ENCODE measurements at places on chromosomes 11 and 22.

GRCh38 chr11:14956111-14956510, 16.0 kb downstream of the CALCA start:
- no peak for DNase-seq

DNA sequence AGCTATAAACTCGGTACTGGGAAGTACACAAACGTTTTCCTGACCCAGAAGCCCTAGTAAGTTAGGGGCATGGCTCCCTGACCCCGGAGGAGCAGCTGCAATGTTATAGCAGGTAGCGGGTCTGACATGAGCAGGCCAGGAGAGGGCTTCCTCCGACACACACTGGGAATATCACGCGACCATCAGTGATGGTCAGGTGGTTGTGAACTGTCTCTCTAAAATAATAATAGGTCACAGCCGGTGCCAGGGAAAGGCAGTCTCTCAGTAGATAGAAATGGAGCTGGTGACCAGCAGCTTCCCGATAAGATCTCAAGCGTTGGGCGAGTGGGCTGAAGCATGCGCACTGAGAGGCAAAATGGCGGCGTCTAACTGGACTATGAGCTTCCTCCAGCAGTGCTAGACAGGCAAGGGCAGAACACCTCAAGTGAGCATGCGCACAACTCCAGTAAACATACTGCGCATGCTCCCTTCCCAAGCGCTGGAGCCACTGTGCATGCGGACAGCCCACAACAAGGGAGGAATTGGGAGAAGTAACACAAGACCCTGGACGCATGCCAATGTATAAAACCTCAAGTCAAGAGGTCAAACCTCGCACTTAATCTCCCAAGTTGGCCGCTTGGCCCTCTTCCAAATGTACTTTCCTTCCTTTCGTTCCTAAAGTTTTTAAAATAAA, 22.3 kb upstream of the TESMIN start:
- DNase-seq = no peak

- DNase-seq = no peak
These were observed 959.1 kb downstream of the BRD1 start for GRCh38 chr22:48868554-48868953.

DNA sequence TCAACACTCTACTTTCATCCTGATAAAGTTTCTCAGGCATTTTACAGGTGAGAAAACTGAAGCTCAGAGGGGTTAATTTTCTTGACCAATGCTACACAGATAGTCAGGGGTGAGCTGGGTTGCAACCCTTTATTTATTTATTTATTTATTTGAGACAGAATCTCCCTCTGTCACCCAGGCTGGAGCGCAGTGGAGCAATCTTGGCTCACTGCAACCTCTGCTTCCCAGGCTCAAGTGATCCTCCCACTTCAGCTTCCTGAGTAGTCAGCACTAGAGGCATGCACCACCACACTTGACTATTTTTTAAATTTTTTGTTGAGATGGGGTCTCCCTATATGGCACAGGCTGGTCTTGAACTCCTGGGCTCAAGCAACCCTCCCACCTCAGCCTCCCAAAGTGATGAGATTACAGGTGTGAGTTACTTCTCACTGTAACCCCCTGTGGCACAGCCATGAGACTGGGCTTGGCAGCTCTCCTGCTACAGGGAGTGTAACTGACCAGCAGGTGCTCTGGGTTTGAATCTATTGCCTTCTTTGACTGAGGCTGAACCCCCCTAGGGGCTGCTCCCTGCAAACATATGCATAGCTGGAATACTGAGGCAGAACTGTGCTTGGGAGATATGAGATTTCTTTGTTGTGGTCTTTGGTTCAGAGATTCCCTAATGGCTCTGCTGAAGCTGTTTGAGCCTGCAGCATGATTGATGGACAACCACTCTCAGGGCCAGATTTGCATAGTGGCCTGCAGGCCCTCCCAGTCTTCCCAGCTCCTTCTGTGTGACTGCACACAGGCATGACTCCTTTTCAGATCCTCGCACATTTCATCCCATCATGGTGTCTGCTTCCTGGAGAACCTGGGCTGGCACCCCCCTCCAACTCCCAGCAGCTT, 6.1 kb downstream of the C11orf96 start:
- DNase-seq = no peak

DNA sequence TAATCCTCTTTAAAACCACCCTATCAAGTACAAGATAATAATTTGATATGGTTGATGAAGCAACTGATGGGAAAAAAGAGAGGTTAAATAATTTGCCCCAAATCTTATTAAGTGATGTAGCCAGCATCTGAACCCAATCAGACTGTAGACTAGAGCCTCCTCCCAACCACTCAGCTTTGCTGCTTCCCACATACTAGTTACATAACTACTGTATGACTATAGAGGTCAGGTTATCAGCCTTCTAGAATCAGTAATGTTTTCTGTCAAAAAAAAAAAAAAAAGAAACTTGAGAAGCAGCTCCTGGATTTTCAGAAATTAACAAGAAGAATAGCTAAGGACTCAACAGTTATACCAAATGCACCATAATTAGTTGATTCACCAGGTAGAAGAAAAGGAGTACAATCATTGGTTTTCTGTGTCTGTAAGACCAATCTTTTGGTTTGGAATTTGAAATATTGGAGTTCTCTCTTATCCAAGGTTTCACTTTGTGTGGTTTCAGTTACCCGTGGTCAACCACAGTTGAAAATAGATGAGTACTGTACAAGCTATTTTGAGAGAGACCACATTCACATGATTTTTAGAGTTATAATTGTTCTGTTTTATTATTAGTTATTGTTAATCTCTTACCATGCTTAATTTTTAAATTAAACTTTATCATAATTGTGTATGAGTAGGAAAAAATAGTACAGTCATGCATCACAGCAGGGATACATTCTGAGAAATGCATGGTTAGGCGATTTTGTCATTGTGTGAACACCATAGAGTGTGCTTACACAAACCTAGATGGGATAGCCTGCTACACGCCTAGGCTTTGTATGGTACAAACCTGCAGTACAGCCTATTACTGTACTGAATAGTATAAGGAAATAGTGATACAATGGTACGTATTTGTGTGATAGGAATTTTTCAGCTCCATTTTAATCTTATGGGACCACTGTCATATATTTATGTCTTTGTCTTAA, 72.2 kb downstream of the PDHX start:
- no peak for DNase-seq

DNA sequence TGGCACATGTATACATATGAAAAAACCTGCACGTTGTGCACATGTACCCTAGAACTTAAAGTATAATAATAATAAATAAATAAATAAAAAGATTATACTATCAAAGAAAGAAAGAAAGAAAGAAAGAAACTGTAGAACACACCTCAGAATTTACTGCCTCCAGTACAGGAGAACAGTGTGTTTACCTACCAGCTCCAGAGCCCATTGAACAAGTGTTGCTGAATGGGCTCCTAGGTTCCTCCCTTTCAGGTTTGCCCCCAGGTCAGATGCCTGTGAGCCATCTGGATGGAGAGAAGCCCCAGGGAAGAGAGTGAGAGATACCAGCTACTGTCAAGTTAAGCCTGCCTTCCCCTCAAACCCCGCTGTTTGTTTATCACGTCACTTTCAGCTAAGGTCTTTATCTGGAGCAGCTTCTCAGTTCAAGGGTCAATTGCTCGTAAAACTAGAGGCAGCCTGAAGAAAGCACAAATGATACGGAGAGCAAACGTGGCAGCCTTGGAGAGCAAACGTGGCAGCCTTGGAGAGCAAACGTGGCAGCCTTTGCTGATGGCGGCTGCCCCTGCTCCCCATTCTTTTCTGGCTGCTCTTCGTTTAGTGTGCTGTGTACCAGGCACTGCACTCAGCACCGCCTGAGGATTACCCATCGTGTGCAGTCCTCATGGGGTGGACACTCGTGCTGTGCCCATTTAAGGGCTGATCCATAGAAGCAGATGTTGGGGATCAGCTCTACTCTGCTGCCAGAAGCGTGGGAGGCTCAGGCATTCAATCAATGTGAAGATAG, 111.7 kb downstream of the ADAMTS15 start:
- no peak for DNase-seq

DNA sequence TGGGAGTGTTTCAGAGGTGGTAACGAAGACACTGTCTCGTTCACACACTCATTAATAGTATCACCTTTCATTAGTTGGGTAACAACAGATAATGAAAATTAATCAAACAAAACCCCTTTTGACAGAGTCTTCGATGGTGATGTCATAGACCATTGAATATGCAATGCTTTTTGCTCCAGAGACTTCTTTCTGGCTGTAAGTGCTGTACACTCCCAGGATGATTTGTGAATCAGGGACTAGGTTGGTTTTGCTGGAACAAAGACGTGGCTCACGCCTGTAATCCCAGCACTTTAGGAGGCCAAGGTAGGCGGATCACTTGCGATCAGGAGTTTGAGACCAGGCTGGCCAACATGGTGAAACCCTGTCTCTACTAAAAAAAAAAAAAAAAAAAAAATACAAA, 9.5 kb upstream of the RASSF10 start:
- DNase-seq = no peak

- DNase-seq = no peak
These were observed 15.9 kb downstream of the PRG3 start for GRCh38 chr11:57364851-57365660.

DNA sequence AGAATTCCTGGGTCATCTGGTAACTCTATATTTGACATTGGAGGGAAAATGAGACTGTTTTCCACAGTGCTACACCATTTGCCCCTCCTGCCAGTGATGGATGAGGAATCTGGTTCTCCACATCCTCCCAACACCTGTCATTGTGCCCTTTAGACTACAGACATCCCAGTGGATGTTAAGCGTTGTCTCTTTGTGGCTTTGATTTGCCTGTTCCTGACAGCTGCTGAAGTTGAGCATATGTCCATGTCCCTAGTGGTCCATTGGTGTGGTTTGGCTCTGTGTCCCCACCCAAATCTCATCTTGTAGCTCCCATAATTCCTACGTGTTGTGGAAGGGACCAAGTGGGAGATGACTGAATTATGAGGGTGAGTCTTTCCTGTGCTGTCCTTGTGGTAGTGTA, 88.5 kb downstream of the BRD1 start:
- no peak for DNase-seq

GRCh38 chr11:76599041-76600013, 71.2 kb downstream of the LRRC32 start:
- no peak for DNase-seq
